Cortex of kidney (tissue), 1 donor: ENCODE measurements at places on chromosomes 3 and 15.

- DNase-seq, result no peak
These were observed 6.6 kb downstream of the ACOX2 start for GRCh38 chr3:58530354-58530865.

DNA sequence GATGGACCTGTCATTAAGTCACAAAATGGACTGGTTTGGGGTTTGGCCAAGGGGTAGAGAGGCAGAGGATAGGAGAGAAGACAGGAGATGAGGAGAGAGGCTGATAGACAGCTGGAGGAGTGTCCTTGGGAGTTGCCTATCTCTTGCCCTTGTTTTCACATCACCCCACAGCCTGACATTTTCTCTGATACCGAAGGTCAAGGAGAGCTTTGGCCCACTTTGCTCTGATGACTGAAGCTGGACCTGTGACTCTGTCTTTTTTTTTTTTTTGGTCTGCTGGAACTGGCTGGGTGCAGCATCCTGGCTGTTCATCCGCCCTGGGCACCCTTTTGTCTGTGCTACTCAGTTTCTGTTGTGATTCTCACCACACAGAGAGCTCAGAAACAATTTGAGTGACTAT, 5.1 kb downstream of the GPD1L start:
- no peak for DNase-seq

DNA sequence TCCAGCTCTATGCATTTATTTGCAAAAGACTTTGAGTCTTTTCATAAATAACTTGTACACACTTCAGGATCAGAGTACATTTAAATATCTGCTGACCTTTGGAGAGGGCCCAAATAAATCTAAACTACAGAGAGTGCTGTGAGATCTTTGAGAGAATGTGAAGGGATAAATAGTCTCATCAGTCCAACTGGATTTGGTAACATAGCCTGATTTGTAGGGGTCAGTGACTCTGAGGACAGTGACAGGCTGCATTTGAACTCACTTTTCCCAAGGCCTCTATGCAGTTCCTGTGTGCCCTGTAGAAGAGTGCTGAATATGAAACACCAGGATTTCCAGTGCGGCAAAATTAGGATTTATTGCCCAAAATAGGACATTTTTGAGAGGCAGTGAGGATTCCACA, 136.2 kb downstream of the ZPLD1 start:
- DNase-seq, result no peak

DNA sequence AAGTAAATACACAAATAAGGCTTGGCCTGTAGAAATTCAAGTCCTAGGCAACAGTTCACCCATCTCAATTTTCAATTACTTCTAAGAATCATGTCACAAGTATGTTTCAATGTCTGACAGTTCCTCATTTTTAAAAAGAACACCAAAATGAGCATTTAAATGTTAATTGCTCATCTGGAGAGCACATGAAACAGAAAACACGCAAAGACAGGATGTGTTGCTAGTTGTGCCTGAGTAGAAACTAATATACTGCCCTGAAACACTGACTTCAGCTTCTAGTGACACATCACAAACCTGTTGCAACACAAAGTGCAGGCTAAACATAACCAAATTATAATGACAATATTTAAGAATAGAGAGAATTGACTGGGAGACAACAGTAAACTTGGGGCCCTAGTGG, 167.3 kb upstream of the THBS1 start:
- DNase-seq, result no peak

DNA sequence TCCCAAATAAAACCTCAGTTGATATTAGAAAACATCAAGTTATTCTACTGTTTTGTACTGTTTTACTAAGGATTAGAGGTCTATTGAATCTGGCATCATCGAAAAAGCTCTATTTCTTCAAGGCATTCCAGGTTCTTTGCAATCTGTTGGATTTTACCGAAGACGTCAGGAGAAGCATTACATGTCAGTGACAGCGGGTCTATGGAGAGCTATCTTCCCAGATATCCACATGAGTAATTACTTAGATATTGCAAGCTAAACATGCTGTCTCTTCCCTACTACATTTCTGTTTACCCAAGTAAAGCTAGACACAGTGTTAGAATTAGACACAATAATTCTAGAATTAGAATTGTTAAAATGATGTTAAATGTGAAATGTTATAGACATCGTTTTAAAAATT, 10.8 kb upstream of the GOLGA6L2 start:
- no peak for DNase-seq

DNA sequence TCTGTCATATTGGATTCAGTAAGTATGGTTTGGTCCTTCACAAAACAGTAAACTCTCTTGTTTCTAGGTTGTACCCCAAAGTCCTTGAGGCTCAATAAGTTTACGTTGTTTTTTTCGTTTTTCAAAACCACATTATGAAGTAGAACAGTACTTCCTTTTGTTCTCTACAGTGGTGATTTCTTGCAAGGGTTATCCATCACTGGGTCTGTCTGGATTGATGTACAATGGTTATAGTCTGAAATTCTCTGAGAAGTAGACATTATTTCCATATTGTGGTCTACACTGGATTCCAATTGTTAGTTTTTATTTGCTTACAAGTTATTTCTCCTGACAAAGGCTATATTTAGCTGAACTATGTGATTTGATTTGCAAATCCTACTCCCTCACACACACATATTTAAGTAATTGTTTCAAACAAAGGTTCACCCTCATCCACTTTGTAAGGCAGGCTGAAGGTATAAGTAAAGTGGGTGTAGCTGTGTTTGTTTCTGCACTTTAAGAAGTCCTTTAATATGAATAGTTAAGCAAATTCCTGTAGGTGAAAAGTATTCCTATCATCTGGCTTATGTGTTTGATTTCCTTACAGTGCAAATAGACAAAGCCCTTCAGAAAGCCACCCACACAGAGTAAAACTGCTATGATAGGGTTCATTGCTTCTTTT, 64.2 kb upstream of the MME start:
- DNase-seq, result no peak

GRCh38 chr15:80732167-80732566, 37.1 kb downstream of the ABHD17C start:
- DNase-seq, result no peak

- DNase-seq, result no peak
These were observed 11.2 kb downstream of the SEC13 start for GRCh38 chr3:10309736-10310135.

DNA sequence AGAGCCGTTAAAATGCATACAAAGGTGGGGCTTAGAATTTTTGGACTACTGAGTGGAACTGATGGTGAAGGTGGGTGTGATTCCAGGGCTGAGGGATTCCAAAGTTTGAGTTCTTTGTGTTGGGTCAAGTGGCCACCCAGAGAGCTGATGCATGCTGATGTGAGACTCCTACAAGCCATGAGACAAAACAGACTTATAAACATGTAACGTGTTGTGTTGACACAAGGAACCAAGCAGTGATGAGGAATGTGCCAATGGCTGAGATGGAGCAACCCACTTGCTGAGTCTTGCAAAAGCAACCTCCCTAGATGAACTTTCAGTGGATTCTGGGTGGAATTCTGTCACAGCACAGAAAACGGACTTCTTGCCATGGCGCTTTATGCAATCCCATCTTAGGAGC, 289.0 kb downstream of the TLE3 start:
- DNase-seq, result no peak

DNA sequence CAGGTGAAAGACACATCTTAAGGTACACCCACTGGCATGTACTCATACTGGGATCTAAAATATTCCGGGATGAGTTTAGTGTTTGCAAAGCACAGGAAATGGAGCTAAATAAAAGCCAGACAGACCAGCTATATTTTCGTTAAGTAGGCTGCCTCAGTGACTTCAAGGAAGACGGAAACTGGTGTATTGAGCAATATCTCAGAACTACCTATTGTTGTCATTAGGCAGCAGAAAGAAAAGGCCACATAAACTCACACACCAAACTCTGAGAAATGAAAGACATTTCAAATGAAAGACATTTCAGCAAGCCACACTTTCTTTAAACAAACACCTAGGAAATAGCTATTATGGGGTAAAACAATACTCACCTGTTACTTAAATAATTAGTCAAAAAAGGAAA, 761.7 kb upstream of the SEMA6D start:
- no peak for DNase-seq

DNA sequence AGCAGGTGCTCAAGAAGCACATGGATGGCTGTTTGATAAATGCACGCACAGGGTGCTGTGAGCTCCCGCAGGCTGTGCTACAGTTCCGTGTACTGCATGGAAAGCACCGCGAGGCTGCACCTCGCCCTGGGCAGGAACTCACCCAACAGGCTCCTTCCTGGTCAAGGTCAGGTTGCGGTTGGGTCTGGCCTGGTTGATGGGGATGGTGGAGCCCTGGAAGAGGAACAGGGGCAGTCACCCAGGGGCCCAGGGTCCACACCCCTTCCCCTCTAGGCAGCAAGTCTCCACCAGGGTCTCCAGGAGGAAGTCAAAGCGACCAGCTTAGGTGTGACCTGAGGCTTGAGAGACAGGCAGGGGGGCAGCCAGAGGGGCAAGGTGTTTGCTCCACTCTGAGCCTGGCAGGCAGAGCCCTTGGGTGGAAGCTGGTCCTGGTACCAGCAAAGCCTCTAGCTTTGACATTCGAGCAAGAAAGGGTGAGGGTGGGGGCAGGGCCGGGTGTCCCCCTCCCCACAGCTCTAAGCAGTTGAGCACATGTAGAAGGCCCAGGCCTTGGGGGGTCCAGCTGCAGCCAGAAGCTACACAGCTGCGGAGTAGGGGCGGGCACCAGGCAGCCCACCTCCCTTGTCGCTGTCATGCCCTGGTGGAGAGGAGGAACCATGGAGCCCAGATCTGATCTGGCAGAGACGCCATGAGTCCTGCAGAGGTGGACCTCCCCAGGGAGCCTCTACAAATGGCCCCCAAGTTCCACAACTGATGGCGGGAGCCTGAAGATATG, 46.3 kb upstream of the SLC41A3 start:
- DNase-seq, result no peak

DNA sequence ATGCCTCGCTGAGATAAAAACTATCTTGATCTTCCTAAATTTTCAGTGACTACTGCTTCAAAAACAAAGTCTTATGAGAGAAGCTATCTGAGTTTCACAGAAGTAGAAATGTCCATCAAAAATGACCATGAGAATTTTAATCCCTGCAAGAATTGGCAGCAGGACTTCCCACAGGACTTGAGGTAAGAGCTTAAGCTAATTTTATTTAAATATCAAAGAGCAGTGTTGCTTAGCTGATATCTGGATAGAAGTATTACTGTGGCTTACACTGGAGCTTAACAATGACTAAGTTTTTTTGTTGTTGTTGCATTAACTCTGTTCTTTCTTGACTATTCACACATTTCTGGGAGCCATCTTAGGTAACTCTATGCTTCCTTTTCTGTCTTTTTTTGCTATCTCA, 60.8 kb upstream of the EPHA3 start:
- no peak for DNase-seq

- no peak for DNase-seq
These were observed 4.5 kb downstream of the NDUFB5 start for GRCh38 chr3:179608931-179609720.

GRCh38 chr3:97937205-97937604, 35.0 kb downstream of the RIOX2 start:
- no peak for DNase-seq

DNA sequence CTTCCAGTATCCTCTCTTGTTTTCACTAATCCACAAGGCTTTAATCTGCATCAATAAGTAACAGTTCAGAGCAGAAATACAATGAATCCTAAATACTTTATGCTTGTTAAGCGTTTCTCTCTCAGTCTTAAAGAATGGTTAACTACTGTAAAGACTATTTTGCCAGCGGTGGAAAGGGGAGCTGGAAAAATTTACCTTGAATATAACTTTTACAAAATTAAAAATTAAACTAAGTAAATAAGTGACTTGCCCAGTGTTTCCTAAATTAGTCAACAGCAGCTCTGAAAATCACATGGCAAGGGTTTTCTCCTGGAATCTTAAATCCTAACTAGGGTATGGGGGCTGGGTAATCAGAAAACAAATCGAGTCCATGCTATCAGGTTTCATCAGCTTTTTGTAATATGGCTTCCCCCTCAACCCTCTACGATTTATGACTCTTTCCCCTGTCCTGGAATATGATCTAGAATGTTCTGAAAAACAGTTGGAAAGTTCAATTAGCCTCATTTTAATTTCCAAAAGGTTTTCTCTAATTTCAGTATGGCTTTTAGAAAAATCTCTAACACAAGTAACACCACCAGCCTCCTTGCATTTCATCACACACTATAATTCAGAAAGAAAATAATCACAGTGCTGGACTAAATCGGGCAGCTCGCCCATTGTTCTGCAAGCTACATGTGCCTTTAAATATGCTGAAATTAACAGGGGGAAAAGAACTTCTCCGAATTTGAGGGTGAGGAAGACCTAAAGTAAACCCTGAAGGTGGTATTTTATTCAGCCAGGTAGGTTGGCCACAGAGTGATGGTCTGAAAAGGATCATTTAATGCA, 133.5 kb downstream of the ADAMTS9 start:
- no peak for DNase-seq

- no peak for DNase-seq
These were observed 353.5 kb downstream of the MCTP2 start for GRCh38 chr15:94584833-94585244.

- no peak for DNase-seq
These were observed 212.8 kb upstream of the EIF1B start for GRCh38 chr3:40096661-40097111.

GRCh38 chr15:34782901-34783300, 12.4 kb downstream of the ACTC1 start:
- no peak for DNase-seq

DNA sequence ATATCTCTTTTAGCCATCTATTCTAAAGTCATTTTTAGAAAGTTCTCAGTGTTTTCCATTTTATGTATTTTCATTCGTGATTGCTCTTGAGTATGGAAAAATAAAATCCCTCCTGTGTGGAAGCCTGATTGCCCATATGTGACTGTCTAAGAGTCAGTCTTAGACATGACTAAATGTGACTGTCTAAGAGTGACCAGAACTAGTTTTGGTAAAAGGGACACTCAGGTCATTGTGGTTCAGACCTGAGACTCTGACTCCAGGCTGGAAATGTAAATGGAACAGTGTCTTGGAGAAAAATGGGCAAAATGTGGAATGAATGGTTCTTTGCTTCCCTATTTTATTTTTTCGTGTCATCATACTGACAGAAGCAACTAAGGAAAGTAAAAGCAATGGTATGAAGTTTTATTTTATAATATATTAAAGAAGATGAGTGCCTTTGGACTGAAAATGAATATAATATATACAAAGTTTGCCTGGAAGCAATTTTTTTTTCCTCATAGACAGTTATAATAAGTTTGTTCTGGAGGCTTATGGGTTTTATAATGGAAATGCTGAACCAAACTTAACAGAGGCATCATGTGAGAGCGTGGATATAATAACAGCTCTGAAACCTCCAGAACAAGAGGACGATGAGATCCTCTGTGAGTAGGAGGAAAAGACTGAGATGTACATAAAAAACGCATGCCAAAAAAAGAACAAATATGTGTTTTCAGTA, 264.4 kb downstream of the ZPLD1 start:
- DNase-seq, result no peak

DNA sequence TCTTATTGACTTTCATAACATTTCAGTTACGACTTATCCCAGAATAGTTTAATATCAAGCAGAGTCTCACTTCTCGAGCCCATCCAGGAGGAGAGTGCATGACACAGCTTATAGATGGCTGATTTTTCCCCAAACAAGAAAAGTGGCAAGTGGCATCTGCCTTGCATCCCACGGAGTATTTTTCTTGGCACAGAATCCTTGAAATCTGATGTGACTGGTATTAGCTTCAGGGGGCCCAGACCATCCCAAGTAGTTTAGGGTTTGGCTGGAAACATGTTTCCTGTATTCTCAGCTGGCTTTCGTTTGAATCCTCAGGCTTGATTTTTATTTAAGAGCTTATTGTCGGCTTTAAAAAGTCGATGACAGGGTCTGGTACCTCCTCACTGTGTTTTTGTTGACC, 20.7 kb upstream of the FBXL22 start:
- DNase-seq, result no peak
